ENCODE measurements at places on chromosomes 5 and 9.

DNA sequence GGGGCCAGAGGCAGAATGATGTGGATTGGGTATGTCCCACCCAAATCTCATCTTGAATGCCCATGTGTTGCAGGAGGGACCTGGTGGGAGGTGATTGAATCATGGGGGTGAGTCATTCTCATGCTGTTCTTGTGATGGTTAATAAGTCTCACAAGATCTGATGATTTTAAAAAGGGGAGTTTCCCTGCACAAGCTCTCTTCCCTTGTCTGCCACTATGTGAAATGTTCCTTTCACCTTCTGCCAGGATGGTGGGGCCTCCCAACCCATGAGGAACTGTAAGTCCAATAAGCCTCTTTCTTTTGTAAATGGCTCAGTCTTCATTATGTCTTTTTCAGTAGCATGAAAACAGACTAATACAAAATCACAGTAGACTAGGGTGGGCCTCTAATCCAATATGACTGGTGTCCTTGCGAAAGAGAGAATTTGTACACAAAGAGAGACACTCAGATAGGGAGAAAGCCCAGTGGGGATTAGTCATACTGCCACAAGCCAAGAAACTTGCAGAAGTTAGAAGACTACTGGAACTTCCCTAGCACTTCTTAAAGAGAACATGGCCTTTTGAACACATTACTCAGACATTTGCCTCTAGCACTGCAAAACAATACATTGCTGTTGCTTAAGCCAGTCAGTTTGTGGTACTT is 68.4 kb downstream of the ANXA1 start:
- DNase-seq: no peak

DNA sequence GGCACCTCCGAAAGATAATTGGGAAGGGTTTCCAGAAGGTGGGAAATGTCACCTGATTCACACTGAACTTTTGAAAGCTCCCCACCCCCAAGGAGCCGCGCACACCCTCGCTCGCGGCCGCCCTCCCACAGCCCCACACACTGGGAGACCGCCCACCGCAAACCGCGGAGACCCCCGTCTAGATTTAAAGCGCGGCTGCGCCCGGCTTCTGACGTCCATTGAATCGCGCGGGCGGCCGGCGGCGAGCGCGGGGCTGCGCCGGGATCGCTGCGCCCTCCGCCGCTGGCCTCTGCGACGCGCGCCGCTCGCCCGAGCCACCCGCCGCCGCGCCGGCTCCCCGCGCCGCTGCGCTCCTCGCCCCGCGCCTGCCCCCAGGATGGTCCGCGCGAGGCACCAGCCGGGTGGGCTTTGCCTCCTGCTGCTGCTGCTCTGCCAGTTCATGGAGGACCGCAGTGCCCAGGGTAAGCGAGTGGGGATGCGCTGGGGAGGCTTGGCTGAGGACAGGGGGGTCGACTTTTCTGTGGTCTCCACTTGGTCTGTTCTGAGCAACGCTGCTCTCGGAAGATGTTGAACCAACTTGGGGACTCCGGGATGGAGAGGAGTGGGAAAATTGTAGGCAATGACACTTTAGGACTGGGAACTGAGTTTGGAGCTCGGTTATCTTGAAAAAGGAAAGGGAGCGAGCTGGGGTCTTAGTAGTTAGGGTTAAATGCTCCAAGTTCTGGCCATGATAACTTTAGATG is at the start of gene FST:
Gene FST (plus strand): TSS at position 214 of the 743 bp plus-strand sequence. CDS start 163 bp downstream, at position 377.
- DNase-seq: no peak

DNA sequence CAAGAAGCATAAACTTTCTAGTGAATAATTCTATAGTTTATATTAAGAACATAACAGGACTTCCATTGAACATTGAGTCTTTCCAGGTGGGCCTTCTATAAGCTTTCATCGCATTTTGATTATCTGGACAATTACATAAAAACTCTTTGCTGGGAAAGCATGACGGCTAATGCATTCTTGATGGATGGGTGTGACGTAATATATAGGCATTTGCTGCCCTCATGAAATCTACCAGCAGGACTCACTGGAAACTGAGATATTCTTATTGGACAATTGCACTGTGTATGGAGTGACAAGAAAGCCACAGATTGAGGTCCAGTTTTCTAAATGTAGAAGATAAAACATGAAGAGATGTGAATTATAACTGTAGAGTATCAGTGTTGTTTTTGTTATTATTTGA is 15.0 kb downstream of the PTPRD start:
- no peak for DNase-seq

GRCh38 chr5:79982136-79982535 is 8.9 kb downstream of the MTX3 start:
- no peak for DNase-seq

GRCh38 chr5:109191153-109191558 is 218.6 kb downstream of the PJA2 start:
- no peak for DNase-seq

- no peak for DNase-seq
These were observed 38.4 kb upstream of the ORM1 start for GRCh38 chr9:114284316-114285060.

All from stimulated activated CD4-positive, alpha-beta T cell treated with anti-CD3 and anti-CD28 coated beads, Interleukin-1b, Interleukin-23, amount 100 ng/mL, for 24 hours (primary cell).